ENCODE measurements at places on chromosomes 7 and 10.

GRCh38 chr10:99731306-99732032, 458 bp downstream of the COX15 start:
- DNase-seq: no peak

DNA sequence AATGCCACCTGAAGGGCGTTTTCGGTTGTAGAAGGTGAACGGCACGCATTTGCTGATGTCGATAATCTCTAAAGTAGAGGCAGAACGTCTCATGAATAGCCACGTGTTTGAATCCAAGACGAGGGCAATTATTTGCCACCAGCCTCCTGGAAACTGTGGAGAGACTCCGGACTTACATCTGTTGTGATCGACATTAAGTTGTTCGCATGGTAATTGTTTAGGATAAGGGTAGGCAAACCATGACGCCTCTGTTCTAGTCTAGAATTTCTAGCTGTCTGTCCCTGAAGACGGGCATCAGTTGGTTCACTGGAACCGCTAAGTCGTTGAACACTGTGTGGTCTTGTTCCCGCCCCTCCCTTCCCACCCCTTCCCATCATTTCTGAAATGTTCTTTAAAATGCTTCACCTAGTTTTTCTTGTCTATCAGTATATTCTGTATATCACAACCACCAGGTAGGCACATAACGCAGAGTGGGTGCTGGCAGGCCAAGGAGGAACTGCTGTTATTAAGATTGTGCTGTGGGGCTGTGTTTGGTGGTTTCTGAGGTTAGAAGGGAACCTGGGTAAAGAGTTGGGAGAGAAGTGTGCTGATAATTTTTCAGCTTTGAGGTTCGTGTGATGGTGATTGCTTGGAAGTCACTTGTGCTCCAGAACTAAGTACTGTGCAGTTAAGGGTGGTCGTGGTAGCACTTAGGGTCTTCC, 1.2 kb downstream of the UBE3C start:
- peak; percentile 21 for DNase-seq

DNA sequence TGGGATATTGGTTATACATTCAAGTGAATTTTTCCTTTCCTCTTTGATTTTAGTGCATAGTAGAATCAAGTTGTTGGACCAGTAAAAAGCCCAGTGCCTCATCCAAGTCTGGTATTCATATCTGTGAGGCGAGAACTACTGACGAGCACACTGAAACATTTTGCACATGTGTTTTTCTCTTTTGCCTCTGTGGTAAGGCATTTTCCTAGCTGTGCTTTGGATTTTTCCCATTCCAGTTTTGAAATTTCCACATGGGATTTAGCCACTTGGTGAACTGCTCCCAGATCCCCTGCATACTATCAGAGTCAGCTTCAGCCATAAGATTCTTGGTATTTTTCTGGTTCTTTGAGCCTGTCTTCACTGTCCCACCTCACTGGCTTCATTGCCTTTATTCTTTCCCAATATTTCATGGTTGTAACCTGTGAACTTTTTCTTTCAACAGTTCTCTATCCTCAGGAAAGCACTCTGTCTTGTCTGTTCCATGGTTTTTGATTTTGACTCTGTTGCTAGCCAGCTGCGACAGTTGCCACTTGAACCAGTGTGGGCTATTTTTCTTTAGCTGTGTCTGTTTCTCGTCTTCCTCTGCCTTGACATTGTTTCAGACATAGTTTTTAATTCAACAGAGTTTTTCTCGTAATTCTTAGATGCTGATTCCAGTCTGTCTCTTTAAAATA, 239.0 kb downstream of the REEP3 start:
- no peak for DNase-seq

DNA sequence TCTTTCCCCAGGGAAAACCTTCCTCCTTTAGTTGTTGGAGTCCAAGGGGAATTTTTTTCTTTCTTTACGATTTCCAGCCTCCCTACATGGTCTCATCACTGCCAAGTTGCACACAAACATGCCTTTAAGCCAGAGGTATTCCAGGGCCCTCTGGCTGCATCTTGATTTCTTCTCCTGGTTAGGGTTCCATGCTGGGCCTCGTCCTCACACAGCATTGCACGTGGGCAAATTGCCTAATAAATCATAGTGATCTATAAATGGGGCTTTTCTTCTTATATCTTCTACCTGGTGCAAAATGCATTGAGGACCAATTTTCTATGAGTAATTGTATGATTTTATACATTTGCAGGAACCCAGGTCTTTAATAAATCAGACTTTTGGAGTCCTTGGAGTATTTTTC, 284.2 kb downstream of the C7orf25 start:
- no peak for DNase-seq

- DNase-seq: no peak
Observed at GRCh38 chr10:4934391-4934987, 28.7 kb upstream of the AKR1C1 start.

- no peak for DNase-seq
Observed at GRCh38 chr10:60236869-60237524, 152.7 kb downstream of the ANK3 start.

GRCh38 chr10:43114088-43114742, 24.0 kb upstream of the CSGALNACT2 start:
- DNase-seq: no peak

GRCh38 chr7:117458977-117459583, 20.7 kb upstream of the CFTR start:
- no peak for DNase-seq

DNA sequence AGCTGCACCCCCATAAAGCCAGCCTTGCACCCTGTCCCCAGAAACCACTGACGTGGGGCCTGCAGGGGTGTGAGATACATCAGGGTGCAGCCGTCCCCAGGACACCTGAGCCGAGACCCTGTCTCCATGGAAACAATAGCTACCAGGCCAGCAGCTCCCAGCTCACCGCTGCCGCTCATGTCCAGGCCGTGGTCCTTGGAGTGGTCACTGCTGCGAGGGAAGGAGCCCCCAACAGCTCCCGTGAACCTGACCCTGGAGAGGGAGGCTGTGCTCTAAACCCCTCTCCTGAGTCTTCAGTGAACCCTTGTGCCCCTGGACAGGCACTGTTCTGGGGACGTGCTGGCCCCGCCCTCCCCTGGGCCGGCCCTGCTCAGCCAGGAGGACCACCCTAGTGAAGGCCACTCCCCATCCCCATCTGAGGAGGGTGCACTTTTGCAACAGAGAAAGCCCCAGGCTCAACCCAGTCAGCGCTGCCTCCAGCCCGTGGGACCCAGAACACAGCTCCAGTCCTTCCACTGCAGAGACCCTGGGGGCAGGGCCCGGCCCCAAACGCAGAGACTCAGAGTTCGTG, 19.6 kb upstream of the INPP5A start:
- DNase-seq: no peak

DNA sequence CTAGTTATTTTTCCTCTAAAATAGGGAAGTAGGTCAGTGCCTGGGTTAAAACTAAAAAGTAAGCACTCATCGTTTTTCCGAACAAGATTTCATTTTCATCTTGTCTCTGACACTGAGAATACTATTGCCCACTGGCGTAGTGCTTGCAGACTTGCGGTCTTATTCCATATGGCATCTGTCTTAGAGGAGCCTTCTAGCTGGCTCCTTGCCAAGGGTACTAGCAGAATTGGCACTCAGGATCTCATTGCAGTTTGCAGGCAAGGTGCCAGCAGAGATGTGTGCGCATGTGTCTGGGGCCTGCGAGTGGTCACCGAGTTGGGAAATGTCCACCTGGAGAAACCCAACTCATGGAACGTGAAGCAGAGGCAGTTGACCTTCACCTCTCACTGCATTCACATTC, 143.4 kb downstream of the CELF2 start:
- DNase-seq: no peak

GRCh38 chr10:50152792-50153272, 85.1 kb downstream of the WASHC2A start:
- no peak for DNase-seq

DNA sequence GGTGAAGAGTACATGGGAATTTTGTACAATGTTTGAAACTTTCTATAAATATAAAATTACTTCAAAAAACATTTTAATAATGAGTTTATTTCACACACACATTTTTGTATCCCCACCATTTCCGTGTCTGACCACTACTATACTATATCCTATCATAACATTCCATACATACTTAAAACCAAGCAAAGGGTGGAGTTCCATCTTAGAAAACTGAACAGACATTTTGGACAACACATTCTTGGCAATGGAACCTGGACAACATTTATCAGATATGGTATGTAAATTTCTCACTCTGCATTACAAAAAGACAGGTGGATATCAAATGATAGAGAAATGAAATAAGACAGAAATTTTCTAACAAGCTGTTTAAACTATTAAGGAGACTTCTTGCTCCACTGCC, 168.9 kb downstream of the TWIST1 start:
- DNase-seq: no peak

GRCh38 chr10:52232561-52233350, 81.3 kb upstream of the DKK1 start:
- no peak for DNase-seq

DNA sequence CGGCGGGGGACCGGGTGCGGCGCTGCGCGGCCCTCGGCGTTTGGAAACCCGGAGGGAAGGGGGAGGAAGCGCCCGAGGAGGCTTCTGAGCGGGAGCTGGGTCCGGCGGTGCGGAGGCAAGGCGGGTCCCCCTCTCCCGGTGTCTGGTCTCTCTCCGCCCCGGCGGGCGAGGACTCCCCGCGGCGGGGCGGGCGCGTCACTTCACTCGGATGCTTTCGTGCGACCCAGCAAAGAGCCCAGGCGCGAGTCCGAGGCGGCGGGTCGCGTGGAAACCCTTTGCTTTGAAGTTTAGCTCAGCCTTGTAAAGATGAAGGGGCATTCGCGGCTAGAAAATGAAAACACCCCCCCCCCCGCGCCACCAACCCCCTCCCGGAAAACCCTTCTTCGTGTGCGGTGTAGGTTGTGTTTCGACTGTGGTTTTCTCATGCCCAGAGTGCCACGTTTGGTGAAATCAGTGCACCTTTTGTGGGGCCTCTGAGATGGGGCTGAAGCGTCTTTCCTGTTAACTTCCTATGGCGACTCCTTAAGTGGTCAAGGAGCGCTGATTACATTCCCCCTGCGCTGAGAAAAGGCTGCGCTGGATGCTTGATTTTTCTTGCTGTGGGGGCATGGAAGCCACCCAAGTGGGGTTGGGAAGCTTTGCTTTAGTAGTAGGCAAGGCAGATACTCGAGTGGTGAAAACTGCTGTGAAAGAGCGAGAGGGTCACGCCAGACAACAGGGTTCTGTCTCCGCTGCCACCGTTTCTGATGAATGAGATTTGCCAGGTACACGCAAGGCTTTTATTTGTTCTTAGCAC, 876 bp downstream of the GNAI1 start:
- no peak for DNase-seq
